Tongue (tissue), 3 donors: ENCODE measurements at places on chromosomes 1 and 21.

DNA sequence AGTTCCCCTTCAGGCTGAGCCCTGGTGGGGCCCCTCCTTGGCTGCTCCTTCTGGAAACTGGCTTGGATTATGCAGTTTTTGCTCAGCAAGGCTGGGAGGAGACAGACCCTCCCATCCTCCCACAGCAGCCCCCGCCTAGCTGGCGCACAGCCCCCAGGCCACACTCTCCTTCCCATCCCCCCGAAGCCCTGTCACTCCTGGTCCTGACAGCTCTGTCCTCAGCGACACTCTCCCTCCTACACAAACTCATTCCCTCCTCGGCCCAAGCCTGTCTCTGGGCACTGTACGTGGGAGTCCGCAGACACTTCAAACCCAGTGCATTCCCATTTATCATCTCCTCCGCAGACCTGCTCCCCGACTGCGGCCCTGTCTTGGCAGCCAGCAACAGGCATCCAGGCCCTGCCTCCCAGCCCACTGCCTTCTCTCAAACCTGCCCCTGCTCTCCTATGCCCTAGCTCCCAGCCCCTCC, 25.0 kb upstream of the EPHB2 start:
- DNase-seq = peak; percentile 69

- DNase-seq = peak; percentile 71
These were observed 241.4 kb downstream of the TOMM20 start for GRCh38 chr1:234887016-234887900.

GRCh38 chr21:16841975-16842695, 670.7 kb upstream of the CXADR start:
- DNase-seq = peak; percentile 71

DNA sequence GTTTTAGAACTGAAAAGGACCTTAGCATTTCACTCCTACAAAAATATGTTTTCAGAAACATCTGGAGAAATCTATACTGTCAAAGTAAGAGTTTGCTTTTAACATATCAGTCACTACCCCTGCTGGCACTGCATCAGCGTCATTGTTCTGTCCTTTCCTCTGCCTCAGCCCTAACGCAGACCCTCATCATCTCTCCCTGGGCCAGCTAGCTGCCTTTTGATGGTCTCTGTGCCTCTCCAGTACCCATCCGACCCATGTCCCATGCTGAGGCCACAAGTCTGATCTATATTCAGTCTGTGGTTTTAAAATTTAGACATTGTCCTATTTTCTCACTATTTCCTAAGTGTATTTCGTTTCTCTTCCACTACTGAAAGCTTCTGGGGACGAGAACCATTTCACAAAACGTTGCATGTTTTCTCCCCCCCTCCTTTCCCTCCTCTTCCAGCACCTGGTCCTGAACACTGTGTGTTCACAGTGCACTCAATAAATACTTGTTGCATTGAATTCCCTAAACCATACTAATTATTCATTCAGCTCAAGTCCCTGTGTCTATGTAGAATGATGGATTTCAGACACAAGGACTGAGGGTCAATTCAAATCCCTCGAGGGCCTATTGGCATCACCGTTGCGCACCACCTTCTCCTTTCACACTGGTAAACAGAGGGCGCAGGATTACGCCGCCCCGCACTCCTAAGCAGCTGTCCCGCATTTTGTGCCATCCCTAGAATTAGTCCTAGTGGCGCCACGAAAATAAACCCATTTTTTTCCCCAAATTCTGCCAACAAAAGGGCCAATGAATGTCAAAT, 53.4 kb downstream of the CD2 start:
- DNase-seq = no peak

- no peak for DNase-seq
These were observed 383.3 kb downstream of the HHAT start for GRCh38 chr1:210711825-210712612.

DNA sequence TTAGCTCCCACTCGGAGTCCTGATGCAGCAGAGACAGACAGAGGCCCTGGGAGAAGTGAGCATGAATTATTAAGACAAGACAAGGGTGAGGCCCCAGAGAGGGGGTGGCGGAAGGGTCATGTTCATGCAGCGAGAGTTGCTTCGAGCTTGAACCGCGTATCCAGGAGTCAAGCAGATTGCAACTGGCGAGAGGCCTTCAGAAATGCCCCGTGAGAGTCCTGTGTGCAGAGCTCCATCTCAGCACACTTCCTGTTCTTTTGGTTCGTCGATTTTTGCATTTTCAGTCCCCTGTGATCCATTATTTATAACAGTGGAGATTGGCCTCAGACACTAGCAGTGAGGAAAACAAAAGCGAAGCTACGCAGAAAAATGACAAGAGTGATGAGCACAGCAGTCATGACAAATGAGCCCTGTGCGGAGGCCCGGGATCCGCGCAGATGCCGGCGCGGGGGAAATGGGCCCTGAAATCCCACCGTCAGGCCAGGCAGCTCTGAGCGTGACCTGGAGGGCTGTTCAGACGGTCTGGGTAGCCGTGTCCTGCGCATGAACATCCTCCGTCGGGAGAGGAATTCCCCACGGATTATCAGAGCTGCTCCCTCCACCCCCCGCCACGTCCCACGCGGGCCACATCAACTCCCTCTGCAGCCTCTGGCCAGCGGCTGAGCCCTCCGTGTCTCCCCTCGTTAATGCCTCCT, 15.0 kb downstream of the PDE9A start:
- no peak for DNase-seq

GRCh38 chr1:168081373-168082007, 55.2 kb downstream of the GPR161 start:
- no peak for DNase-seq

DNA sequence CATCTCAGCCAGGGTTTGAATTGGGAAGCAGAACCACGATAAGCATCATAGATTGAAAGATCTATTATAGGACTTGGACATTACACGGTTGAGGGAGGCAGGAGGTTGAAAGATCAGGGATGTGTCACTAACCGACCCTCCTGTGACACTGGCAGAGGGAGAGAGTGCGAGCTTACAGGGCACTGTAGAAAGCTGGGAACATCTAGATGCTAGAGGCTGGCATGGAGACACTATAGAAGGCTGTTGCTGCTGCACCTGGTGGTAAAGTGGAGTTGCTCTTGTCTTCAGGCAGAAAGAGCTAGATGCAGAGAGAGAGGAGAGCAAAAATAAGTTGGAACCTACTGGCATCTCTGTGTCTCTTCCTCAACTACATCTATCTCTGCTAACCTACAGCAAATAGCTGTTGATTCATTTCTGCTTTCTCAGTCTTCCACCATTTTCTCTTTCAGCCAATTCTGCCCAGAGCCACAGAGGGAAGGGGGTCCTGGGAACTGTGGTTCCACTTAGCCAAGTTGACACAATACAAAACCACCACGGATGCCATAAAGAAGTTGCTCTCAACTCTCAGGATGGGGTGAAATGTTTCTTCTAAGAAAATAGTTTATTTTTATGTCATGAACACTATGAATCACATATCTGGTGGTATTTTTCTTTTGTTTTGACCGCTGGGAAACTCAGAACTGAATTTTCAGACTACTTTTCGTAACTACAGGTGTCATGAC, 155.9 kb downstream of the ZNF281 start:
- DNase-seq = no peak

DNA sequence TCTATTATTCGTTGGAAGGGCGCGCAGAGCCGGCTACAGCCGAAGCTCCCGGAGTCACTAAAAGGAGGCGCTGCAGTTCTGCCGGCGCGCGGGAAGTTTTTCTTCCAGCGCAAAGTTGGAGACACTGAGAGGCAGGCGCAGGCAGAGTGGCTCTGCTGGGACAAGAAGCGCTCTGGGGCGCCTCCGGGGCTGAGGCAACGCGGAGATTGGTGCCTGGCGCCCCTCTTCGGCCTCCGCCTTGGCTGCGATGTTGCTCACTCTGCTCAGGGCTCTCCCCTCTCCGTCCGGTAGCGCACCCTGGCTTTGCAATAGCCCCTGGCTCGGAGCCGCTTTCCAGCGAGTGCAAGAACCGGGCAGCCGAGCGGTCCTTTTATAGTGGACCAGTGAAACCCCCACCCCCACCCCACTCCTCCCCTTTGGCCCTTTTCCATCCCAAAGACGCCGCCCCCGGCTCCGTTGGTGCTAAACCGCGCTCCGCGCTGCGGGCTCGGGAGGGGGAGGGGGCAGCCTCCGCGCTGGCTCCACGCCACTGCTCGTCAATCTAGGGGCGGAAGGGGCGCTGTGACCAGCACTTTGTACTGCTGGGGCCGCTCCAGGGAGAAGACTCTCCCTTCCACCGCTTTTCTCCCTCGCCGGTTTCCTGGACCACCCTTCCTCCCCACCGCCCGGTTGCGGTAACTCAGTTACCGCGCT, at the start of gene ADAMTS1:
Gene ADAMTS1, minus strand, starts transcription at position 344 of the 693 bp plus-strand sequence. CDS start 455 bp downstream, outside the sequence.
- peak; percentile 97 for DNase-seq

DNA sequence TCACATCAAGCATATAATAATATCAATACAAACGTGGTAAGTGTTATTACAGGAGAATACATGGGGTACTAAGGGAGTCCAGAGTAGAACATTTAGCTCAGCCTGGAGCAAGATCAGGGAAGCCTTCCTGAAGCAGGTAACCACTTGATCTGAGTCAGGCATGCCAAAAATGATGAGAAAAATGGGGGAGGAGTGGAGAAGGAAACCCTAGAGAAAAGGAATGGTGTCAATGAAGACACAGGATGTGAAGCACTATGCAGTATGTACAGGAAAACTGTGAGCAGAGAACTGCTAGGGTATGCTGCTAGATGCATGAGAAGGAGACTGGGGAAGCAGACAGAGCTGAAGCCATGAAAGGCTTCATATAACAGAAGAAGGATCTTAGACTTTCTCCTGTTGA, 84.7 kb downstream of the NOTCH2 start:
- no peak for DNase-seq

- DNase-seq = peak; percentile 23
These were observed 187.2 kb upstream of the FOXD3 start for GRCh38 chr1:63135174-63135512.

DNA sequence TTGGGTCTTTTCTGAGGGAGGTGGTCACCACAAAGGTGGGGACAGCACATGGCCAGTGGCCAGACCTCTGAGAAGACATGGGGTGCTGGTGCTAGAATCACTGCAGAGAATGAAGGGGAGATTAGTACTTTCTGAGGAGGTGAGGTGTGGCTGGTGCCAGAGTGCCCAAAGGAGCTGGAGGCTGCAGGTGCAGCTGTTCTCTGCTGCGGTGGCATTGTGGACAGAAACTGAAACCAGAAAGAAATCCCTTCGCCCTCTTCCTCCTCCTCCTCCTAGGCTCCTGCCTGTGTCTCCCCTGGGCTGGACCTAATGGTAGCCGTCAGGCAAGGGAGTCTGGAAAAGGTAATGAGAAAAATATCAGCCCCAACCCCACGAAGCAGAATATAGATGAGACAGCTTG, 261.7 kb downstream of the TM2D1 start:
- no peak for DNase-seq

- DNase-seq = peak; percentile 43
These were observed 746 bp downstream of the MACF1 start for GRCh38 chr1:39205102-39205780.

DNA sequence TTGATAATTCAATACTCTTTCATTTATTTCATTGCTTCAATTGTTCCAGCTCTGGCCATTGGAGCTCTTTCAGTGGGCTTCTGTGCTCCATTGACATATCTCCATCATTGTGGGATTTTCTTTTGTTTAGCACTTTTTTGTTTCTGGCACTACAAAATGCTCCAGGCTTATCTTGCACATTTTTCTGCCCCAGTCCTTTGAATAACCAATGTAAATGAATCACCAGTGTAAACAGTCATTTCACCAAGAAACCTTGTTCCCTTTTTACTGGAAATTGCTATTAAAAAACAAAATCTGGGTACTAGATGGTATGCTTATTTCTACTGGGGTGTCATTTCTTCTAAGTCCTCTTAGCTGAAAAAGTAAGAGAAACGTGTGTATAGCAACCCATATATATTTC, 173.0 kb upstream of the LYPLAL1 start:
- DNase-seq = no peak

DNA sequence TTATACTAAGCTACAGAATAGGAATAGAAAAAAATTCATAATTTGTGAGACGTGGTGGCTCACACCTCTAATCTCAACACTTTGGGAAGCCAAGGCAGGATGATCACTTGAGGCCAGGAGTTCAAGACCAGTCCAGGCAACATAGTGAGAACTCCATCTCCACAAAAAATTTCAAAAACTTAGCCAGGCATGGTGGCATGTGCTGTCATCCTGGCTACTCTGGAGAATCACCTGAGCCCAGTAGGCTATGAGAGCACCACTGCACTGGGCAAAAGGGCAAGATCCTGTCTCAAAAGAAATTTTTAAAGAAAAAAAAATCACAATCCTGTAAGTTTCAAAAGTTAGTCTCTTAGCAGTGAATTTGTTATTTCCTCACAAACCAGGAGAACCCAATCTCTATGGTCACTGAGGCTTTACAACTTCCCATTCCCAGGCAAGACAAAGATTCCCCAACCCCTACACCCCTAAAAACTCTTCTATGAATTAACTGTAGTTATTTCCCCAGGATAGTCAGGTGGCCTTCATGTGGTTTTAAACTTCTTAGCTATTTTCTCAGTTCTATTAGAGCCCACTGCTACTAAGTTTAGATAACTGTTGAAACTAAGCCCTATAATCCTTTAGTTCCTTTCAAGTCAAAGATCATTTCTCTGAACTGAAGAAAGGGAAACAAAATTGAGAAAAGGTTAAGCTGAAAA, 74.5 kb downstream of the FOXJ3 start:
- DNase-seq = no peak

DNA sequence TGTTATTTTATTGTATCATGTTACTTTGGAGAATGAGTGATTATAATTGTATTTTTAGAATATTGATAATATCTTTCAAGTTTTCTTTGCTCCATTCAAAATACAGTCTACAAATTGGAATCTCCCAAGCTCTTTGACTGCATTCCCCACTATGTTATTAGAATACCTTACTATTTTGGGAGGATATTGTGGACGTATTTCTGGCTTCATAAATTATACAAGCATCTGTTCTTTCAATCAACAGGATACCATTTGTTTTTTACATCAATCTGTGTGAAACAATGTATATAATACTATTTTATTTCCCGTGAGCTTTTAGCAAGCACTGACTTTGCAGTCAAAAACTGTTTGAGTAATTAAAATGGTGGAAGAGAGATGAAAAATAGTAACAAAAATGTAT, 226.5 kb downstream of the PTPRC start:
- DNase-seq = peak; percentile 48

GRCh38 chr21:44289381-44290010, 3.8 kb downstream of the AIRE start:
- DNase-seq = no peak

GRCh38 chr1:225973158-225973557, 26.0 kb downstream of the SDE2 start:
- DNase-seq = no peak

DNA sequence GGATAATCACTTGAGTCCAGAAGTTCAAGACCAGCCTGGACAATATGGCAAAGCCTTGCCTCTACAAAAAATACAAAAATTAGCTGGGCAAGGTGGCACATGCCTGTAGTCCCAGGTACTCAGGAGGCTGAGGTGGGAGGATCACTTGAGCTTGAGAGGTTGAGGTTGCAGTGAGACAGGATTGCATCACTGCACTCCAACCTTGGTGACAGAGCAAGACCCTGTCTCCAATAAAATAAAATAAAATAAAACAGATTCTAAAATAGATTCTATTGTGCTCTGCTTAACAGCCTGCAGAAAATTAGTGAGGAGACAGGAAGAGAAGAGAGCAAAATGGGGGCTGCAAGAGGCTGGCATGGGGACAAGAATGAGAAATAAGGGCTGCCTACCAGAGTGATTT, 7.5 kb upstream of the SDE2 start:
- no peak for DNase-seq
